ENCODE measurements at places on chromosomes 12 and 14.

- H3K4me3 ChIP-seq: no peak overlapping the region
- no peak for DNase-seq
- no peaks in the 10 kb centered on the region for H3K36me3 ChIP-seq
- no peak overlapping the region for H3K27ac ChIP-seq
- H3K4me1 ChIP-seq: no peaks in the 10 kb centered on the region
These were observed 206.3 kb downstream of the ACSS3 start for GRCh38 chr12:81284137-81284536.

- no peak overlapping the region for H3K27ac ChIP-seq
- DNase-seq: no peak
- H3K4me1 ChIP-seq: peaks cover 15% of the 10 kb centered on the region
- no peak overlapping the region for H3K4me3 ChIP-seq
- no peaks in the 10 kb centered on the region for H3K36me3 ChIP-seq
These were observed 2.9 kb upstream of the PPP4R4 start for GRCh38 chr14:94171208-94171607.

DNA sequence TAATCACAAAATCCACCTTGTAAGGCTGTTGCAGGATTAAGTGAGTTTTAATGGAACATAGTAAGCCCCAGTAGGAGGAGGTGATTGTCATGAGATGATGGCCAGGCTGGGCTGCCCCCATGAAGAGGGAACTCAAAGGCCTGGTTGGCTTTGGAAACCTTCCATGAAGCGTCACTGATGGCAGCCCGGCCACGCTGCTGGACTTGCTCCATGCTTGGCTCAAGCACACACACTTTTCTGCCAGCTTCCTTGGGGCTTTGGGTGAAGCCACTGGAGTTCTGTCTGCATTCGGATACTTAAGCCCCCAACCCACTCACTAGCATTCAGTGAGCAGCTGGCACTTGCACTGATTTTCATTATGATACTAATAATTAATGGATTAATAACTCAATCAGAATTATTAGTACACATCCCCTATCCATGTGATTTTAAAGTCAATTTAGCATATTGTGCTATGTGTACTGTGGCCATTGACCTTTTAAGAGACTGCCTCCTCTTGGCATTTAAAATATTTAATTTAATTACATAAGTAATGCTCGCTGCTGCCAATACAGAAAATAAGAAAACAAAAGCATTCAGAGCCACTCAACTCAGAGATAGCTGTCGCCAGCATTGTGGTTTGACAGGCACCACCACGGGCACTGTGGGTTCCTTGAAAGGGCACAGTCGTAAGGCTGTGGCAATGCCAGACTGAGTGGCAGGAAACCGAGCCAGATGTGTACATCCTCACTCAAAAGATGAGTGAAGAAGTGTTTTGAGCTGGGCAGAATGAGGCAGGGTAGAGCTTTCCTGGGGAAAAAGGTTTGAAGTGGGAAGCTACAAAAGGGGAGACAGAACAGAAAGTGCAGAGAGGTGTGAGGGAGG lies 15.9 kb downstream of the KRT85 start:
- H3K36me3 ChIP-seq: no peaks in the 10 kb centered on the region
- H3K4me3 ChIP-seq: no peak overlapping the region
- DNase-seq: peak; percentile 64
- peaks cover 1% of the 10 kb centered on the region for H3K27me3 ChIP-seq
- no peak overlapping the region for H3K27ac ChIP-seq

GRCh38 chr12:54383041-54383609 lies 1.4 kb downstream of the ZNF385A start:
- DNase-seq: peak; percentile 61
- H3K4me1 ChIP-seq: peaks cover 14% of the 10 kb centered on the region
- H3K27ac ChIP-seq: no peak overlapping the region
- no peaks in the 10 kb centered on the region for H3K27me3 ChIP-seq
- no peak overlapping the region for H3K4me3 ChIP-seq

DNA sequence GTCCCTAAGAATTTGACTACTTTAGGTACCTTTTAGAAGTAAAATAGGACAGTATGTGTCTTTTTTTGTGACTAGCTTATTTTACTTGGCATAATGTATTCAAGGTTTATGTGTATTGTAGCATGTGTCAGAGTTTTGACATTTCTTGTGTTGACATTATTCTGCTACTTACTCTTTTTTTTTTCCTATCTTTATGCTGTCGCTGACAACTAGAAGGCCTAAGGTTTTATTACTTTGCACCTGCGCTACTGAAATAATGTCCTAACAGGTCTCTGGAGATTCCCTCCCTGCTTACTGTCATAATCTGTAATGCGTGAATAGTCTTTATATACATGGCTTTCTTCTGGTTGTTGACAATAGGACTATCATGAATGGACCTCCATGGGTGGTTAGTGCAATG lies 43.0 kb downstream of the PDE3A start:
- no peak overlapping the region for H3K4me3 ChIP-seq
- no peaks in the 10 kb centered on the region for H3K4me1 ChIP-seq
- no peak overlapping the region for H3K27ac ChIP-seq
- H3K36me3 ChIP-seq: no peaks in the 10 kb centered on the region
- no peaks in the 10 kb centered on the region for H3K27me3 ChIP-seq

DNA sequence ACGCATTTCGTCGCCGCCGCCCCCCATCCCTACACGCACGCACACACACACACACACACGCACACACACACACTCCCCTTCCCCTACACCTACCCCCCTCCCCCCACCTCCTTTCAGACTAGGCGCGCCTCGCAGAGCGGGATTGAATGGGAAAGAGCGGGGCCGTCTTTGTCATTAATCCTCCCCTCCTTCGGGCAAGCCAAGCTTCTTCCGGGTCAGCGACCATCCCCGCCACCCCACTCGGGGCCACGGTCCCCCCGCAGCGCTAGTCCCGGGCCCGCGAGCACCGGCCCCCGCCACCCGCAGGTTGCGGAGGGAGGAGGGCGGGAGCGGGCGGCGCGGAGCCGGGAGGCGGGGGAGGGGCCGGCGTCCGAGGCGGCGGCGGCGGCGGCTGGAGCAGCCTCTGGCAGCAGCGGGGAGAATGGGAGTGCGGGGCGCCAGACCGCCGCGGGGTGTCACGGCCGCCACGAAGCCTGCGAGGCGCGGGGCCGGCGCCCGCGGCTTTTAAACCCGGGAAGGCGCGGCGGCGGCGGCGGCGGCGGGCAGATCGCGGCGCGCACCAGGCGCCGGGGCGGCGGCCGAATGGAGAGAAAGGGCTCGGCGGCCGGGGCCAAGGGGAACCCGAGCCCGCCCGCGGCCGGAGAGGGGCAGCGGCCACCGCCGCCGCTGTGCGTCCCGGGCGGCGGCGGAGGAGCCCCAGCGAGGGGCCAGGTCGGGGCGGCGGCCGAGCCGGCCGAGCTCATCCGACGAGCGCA lies at the start of gene TTC9:
TTC9 (plus strand) TSS at position 369 of the 755 bp plus-strand sequence; CDS start at position 583, 214 bp downstream.
- peak within 1 kb of the TSS; percentile 90 for H3K27ac ChIP-seq
- no peak for DNase-seq
- peak within 1 kb of the TSS; percentile 88 for H3K4me3 ChIP-seq
- H3K36me3 ChIP-seq: peaks cover 6% of the 10 kb centered on the region
- H3K27me3 ChIP-seq: no peaks in the 10 kb centered on the region
- peaks cover 40% of the 10 kb centered on the region for H3K4me1 ChIP-seq

- peaks cover 5% of the 10 kb centered on the region for H3K4me1 ChIP-seq
- H3K36me3 ChIP-seq: peaks cover 39% of the 10 kb centered on the region
These were observed 11.8 kb upstream of the DERA start for GRCh38 chr12:15899282-15899870.

- H3K27ac ChIP-seq: no peak overlapping the region
- no peak overlapping the region for H3K4me3 ChIP-seq
- peaks cover 35% of the 10 kb centered on the region for H3K27me3 ChIP-seq
- no peaks in the 10 kb centered on the region for H3K36me3 ChIP-seq
These were observed 169.0 kb downstream of the MON2 start for GRCh38 chr12:62635649-62636048.

DNA sequence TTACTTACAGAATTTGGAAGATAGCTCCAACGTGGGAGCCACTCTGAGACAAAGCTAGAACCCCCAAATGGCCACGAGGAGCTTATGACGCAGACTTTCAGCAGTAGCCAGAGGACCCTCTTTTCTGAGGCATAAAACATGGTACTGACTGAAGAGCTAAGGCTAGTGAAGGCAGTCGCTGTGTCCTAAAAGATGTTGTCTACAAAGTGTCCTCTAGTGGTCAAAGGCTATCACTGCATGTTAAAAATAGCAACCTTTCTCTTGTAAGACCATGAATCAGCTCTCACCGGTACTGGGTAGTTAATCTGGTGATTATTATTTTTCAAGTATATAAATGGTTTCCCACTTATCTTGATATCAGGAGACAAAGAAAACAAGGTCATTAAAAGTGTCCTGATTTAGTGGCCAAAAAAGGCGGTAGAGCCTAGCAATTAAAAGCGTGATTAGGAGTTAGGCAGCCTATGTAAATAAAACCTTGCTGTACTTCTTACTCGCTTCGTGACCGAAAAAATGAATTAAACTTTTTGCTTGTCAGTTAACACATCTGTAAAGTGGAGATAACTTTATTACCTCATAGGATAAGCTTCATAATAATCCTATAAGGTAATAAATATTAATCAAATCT lies 47.0 kb upstream of the LGR5 start:
- no peak for DNase-seq
- no peaks in the 10 kb centered on the region for H3K36me3 ChIP-seq
- H3K27ac ChIP-seq: no peak overlapping the region
- peaks cover 10% of the 10 kb centered on the region for H3K27me3 ChIP-seq
- no peaks in the 10 kb centered on the region for H3K4me1 ChIP-seq

DNA sequence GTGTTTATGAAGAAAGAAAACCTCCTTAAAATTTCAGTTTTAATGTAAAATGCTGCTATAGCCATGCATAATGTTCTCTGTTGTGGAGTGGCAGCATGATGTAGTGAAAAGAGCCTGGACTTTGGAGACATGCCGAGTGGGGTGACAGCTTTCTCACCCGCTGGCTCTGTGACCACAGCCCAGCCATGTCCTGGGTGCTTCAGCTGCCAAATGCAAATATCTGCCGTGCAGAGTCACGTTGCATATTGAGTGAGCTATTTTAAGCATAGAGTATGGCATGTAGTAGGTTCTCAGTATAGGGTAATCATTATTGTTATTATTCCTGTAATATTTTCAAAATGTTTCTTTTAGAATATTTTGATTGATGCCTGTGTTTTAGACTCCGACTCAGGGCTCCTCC lies 15.5 kb upstream of the TCTN2 start:
- H3K27ac ChIP-seq: no peak overlapping the region
- no peak overlapping the region for H3K4me3 ChIP-seq
- H3K4me1 ChIP-seq: peaks cover 6% of the 10 kb centered on the region
- H3K27me3 ChIP-seq: no peaks in the 10 kb centered on the region
- no peak for DNase-seq

- H3K36me3 ChIP-seq: peaks cover 76% of the 10 kb centered on the region
- no peak overlapping the region for H3K4me3 ChIP-seq
- H3K4me1 ChIP-seq: peaks cover 77% of the 10 kb centered on the region
These were observed 10.1 kb downstream of the FOXN3 start for GRCh38 chr14:89406941-89407340.

DNA sequence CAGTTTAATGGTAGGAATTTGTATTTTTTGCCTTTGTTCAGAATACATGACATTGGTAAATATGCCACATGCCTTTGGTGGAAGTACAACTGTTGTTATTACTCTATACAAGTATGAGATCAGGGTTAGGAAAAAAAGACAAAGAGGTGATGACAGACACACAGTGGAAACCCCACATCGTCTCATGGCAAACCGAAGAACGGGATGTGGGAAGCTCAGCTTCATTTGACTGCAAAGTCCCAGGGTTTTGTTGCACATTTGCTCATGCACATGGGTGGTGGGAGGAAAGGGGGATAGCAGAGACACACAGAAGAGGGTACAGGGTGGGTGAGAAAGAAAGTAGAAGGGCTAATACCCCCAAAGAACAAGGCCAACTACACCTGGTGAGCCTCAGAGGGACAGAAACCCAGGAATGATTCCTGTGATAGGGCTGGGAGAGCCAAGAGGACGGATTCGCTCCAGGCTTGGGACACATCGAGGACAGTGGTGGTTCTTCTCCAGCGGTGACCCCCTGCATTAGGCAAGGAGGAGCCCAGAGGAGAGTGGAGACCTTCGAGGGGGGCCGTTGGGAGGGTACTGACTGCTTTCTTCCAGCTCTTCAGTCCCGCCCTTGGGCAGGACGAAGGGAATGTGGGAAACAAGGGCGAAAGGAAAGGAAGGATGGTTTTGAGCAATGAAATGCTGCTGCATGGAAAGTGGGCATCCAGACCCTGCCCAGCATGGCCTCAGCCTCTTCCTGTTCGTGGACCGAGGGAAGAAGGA lies 8.1 kb downstream of the VAMP1 start:
- H3K36me3 ChIP-seq: peaks cover 95% of the 10 kb centered on the region
- peak; percentile 67 for DNase-seq
- H3K27ac ChIP-seq: peak overlapping the region; percentile 97
- H3K4me3 ChIP-seq: peak overlapping the region; percentile 76
- no peaks in the 10 kb centered on the region for H3K27me3 ChIP-seq

DNA sequence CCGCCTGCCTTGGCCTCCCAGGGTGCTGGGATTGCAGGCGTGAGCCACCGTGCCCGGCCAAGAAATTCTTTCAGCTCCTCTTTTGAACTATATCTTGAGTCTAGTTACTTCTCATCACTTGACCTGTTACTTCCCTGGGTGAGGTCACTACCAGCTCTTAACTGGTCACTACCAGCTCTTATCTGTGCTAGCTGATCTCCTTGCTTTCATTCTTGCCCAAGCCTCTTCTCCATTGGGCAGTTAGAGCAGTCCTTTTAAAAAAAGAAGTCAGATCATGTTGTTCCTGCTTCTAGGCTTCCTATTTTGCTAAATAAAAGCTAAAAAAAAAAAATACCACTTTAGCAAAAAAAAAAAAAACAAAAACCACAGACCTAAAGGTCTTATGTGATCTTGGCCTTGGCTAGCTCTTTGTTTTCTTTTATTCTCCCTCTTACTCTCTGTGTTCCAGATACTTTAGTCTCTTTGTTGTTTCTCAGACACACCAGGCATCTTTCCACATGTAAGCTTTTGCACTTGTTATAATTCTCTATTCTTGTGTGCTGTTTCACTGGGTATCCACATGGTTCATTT lies 63.5 kb downstream of the RAD51B start:
- H3K4me1 ChIP-seq: peaks cover 32% of the 10 kb centered on the region
- no peak overlapping the region for H3K27ac ChIP-seq
- peaks cover 2% of the 10 kb centered on the region for H3K36me3 ChIP-seq
- H3K4me3 ChIP-seq: no peak overlapping the region

DNA sequence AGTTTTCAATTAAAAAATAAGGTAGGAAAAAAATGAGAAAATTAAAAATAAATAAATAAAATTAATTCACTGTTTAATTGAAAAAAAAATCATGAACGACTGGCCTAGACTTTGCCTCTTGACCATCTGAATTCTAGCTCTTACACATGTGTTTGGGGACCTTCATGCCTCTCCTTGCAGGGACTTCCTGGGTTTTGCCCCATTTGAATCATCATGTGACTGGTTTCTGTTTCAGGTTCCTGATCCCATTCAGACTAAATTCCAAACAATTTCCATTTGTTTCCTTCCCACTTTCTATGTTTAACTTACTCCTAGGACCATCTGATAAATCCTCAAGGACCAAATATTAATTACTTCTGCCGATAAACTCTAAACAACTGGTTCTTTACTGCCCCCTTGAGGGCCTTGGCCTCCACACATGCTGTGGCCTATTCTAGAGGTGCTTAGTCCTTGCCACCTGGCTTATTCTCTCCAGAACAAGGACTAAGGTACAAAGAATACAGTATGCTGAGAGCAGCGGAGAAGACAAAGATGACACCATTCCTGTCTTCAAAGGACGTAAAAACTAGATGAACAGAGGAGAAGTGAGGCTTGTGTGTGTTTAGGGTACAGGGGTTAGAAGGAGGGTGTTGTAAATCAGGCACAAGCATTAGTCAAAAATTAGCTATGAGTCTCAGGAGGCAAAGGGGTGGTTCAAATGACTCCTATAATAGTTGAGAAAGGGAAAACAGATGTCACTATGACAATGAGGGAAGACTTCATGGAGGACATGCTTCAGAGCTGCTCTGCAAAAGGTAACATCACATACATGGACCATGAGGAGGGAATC lies 125.8 kb upstream of the AVPR1A start:
- H3K36me3 ChIP-seq: no peaks in the 10 kb centered on the region
- peak; percentile 44 for DNase-seq
- H3K4me3 ChIP-seq: no peak overlapping the region
- H3K27ac ChIP-seq: no peak overlapping the region

Measured in activated CD8-positive, alpha-beta T cell treated with anti-CD3 and anti-CD28 coated beads for 36 hours (primary cell).